ENCODE measurements at places on chromosomes 2 and 18.

DNA sequence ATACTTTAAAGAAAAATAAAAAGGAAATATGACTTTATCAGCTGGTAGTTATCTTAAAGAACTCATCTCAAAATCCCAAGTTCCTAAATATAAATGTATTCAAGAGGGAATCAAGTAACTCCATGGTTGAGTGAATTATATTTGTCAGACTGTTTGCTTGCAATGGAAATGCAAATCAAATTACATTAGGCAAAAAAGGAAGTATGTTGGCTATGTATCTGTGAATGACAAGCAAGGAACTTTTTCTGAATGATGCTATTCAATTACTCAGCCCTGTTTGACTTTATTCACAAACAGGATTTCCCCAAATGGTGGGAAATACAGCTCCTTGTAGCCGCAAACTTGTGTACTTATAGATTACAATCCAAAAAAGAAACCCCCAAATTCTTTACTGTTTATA, 309.1 kb downstream of the ARL6IP6 start:
- DNase-seq: no peak

DNA sequence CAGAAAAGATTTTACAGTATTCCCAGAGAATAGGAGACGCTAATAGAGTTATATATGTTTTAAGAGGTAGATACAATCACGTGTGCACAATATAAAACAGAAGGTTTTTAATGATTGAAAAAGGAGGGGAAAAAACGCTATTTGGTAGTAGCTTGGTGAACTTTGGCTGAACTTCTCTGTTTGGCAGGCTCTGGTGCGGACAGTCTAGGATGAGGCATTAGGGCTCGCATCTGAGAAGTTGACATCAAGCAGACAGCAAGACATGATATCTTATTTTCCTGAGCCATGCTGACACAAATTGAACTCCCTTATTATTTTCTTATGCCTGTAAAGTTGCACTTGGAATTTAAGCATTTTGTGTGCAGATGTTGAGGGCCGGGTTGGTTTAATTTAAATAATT, 176.6 kb downstream of the EN1 start:
- DNase-seq: no peak

DNA sequence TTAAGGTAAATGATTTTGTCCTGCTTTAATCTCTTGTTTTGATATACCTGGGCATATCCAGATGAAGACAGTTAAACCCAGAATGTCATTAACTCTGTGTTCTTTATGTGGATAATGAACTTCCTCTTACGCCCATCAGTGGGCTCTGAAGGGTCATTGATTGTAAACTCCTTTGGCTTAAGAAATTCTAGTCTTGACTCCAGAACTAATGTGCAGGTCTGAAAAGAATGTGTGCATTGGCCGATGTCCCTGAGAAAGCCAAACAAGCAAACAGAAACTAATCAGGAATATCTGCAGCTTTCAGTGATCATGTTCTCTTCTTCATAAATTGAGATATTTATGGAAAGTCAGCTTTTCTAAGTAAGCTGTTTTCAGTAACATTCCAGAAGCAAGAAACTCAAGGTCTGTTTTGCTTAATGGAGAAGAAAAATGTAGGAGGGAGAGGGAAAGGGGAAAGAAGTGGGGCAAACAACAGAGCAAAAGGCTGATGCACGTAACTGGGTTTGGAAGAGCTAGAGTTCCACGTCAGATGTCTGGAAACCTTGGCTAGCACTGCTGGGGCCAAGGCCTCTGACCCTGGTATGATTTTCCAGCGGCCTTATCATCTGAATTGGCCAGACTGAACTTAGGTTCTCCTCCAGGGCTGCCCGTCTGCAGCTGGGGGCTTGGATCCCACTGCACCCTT, 61.3 kb upstream of the FHL2 start:
- DNase-seq: no peak

GRCh38 chr2:25481381-25482300, 139.9 kb upstream of the DNMT3A start:
- DNase-seq: no peak

DNA sequence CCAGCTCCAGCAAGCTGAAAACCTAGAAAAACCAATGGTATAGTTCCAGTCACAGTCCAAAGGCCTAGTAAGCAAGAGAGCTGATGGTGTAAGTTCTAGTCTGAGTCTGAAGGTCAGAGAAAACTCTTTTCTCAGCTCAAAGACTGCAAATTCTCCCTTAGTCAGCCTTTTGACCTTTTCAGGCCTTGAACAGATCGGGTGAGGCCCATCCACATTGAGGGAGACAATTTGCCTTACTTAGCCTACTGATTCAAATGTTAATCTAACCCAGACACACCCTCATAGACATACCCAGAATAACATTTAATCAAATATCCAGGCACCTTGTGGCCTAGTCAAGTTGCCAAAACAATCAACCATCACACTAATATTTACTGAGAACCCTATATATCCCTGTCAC, 110.8 kb upstream of the KCNJ3 start:
- DNase-seq: no peak

DNA sequence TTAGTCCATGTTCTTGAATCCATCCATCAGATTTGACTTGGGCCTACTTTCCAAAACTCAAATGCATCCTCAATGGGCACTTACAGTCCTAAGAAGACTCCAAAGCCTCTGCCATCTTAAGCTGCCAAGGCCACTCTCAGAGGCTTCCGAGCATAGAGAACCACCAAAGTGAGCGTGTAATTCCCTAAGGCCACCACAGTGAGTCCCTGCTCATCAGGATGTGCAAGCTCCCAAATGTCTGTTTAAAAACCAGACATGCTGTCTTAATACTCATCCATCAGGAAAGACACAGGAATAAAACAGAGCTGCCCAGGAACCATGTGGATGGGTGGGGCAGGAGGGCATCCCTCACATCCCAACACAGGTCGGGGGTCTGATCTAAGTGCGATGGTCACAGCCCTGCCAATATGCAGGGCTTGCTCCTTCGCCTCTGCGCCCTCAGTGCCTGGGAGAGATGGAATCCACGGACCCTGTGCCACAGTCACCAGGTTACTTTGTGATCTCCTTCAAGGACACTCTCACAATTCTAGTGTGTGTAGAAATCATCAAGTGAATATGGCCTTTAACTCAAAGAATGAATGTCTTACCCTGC, 80.4 kb downstream of the POLR1A start:
- DNase-seq: no peak

DNA sequence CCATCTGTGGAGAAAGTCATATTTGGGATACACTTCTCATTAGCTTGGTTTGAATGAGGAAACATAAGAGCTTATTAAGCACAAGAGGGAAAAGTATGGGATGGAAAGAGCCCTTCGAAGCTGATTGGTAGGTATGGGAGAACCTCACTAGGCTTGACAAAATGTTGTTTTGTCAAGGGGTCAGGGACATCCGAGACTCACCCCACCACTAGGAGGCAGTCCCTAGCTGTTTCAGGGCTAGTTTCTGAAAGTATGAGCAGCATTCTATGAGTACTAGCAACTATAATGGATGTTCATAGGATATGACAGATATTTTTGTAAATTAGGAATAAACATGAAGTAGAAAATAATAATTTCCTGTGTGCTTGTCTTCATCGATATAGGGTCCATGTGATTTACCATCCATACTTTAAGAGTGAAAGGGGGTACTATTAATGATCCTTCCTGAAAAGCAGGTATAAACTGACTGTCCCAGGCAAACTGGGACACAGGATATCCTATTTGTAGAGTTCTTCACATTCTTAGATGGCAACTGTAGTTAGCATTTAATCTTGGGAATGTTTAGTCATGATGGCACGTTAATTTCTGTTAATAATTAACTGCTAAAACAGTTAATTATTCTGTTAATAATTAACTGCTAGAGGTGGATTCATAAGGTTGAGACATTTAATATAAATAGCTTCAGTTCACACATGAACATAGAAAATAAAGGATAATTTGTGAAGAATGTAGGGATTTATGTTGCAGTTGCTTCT, 28.4 kb downstream of the OTX1 start:
- no peak for DNase-seq

- no peak for DNase-seq
Measured at GRCh38 chr18:38019292-38019691, 453.7 kb upstream of the CELF4 start.

DNA sequence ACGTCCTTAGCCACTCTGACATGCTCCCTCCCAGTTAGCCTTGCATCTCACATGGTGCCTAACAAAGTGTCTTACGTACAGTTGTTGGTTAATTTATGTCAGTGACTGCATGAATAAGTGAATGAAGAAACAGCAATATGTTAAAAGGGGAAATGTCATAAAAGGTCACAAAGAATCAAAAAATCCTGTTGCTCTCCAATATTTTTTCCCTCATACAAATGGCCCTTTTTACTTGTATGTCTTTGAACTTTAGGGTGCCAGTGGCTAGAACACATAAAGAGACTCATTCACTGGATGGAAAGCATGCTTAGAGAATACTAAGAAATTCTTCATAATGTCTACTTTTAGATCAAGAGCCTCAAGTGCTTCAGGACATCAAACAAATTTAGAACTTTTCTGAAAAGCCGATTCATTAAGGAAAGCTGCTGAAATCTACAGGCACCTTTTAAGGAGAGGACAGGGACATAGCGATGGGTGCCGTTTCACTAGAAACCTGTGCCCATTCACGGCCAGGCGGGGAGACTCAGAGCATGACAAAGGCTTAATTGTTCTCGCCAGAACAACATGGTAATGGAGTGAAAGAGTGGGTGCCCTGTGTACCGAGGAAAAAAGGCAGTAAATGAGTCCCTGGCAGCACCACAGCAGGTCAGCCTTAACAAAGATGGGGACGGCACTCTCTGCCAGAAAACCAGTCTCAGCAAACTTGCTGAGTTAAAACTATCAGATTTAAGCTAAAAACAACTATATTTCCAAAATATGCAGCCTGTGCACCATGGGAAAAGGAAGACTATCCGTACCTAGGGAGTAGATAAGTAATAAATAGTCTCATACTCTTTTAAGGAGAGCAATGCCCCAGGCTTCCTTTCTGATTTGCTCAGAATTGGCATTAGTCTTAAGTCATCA, 71.6 kb upstream of the SPTBN1 start:
- no peak for DNase-seq

GRCh38 chr2:21498016-21498415, 374.2 kb downstream of the TDRD15 start:
- DNase-seq: no peak

GRCh38 chr2:215612786-215613185, 176.9 kb upstream of the FN1 start:
- DNase-seq: no peak

- DNase-seq: no peak
Measured at GRCh38 chr2:71619230-71619741, 165.9 kb downstream of the DYSF start.

- DNase-seq: peak; percentile 5
Measured at GRCh38 chr2:30862054-30862651, 54.9 kb upstream of the CAPN13 start.

DNA sequence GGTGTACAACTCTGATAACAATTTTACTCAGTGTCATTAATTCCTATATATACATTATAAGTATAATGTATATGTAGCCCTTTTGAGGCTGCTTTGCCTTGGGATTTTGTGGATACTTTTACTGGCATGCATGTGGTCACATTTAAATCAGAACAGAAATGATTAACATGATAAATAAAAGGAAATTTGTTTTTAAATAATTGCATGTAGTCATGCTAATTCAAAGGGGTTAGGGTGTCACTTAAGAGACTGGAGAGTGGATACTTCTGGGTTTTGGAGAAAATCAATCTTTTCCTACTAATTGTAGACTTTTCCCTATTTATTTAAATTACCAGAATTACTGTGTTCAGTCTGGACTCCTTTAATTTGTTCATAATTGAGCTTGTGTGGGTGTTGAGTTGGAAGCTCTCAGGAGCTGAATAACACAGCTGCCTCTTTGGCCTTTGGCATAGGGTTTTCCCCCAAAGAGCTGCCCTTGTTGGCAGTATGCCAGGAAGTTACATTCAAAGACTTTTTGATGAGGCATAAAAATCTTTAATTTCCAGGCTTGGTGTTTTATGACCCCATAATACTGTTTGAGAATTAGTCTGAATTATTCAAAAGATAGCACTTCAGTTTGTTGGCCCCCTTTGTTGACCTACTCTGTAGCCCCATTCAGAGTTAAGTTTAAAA, 484.7 kb upstream of the NRP2 start:
- no peak for DNase-seq

DNA sequence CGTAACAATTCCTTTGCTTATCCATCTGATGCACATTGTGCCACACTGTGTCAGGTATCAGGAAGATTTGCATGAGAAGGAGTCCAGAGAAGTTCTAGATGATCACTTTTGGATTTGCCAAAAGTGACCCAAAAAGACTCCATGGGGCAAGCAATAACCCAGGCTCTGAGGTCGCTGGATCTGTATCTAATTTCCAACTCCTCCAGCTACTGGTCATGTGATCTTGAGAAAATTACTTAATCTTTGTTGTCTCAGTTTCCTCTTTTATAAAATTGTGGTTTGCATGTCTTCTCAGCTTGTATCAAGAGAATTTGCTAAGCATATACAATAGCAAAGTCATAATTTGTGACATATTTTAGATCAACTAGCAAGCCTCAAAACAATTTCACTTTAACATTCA, 61.3 kb upstream of the ITGA4 start:
- no peak for DNase-seq

- DNase-seq: no peak
Measured at GRCh38 chr2:45891719-45892424, 240.4 kb downstream of the PRKCE start.

DNA sequence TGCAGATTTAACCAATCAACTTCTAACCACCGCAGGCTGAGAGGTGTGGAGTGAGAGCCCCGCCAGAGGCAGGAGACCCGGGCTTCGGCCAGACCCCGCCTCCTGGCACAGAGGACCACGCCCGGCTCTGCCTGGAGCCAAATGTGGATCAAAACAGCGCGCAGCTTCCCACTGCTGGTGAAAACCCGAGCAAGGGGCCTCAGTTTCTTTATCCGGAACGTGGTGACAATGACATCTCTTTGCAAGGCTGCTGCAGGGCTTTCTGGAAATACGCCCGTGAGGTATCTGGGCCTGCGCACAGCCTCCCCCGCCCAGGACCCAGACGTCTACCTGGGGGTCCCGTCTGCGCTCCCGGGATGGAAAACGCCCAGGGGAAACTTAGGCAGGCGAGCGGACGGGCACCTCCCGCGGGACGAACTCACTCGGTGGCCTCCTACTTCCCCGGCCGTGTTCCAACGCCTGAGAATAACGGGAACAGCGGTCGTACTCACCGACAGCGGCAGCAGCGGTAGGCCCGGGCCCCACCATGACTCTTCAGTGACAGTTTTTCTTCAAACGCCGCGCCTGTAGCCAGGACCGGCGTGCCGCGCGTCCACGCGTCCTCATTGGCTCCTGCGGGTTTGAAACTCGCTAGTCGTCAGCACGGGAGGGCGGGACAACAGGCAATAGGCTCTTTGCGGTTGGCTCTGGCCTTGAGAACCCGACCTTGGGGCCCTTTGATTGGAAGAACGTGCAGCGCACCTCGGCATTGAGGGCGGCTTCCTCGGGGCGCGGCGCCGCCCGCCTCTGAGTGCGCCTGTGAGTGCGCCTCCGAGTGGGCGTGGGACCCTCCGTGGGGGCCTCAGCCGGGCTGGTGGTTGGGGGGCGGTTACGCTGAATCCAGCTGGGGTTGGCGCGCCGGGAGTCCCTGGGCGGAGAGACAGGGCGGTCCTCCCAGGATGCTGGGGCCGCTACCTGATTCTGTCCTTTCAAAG, at the start of gene CKAP2L:
Gene CKAP2L, minus strand, starts transcription at position 539 of the 974 bp plus-strand sequence. Its CDS starts 11 bp downstream, at position 528.
- DNase-seq: peak; percentile 83

Measured in stimulated activated CD4-positive, alpha-beta T cell treated with anti-CD3 and anti-CD28 coated beads, Interleukin-15, amount 100 ng/mL, for 1 hour (primary cell).